NCI-H748 treated with DMSO at 0.1 percent for 48 hours (cell line): ENCODE measurements at places on chromosomes 2 and 18.

GRCh38 chr2:36559221-36559942 lies 38.6 kb downstream of the FEZ2 start:
- DNase-seq, result no peak

GRCh38 chr2:176636401-176636800 lies 367.2 kb downstream of the MTX2 start:
- no peak for DNase-seq

- DNase-seq, result no peak
Observed at GRCh38 chr2:174573621-174574081, 24.0 kb downstream of the WIPF1 start.

GRCh38 chr2:238203973-238204683 lies 633 bp upstream of the ILKAP start:
- no peak for DNase-seq

DNA sequence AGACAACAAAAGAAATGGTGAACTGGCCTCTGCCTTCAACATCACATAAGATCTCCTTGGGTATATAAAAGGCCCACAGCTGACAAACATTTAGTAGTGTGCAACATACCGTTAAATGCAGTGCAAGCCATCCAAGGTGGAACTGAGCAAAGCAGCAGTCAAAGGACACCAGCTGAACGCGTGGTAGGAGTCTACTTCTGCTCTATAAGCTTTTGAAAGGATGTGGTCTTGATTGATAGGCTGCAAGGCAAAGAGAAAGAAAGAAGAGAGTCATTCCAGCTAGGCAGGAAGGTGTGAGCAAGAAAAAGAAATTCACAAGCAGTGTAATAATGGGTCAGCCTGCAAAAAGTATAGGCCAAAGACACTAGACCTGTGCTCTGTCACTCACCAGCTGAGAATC lies 356.3 kb downstream of the SATB2 start:
- no peak for DNase-seq

DNA sequence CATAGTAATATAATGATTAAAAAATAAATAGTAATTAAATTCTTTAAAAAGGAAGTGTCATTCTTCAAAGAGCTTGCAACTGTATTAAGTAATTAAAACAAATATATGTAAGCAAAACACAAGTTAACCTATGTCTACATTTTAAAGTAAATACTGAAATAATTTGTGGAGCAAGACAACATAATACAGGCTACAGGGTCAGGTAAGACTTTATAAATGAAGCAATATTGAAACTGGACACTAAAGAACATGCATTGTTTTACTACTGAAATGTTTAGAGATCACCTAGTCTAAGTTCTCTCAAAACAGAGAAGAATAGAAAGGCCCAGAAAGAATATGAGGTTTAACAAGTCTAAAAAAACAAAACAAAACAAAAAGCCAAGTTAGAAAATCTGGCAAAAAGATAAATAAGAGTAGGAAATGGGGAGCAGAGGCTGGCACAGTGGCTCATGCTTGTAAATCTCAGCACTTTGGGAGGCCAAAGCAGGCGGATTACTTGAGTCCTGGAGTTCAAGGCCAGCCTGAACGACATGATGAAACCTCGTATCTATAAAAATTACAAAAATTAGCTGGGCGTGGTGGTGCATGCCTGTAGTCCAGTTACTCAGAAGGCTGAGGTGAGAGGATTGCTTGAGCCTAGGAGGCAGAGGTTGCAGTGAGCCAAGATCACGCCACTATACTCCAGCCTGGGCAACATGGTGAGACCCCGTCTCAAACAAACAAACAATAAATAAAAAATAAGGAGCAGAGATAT lies 34.4 kb downstream of the VPS54 start:
- no peak for DNase-seq

GRCh38 chr2:237860273-237860935 lies 981 bp downstream of the RAMP1 start:
- no peak for DNase-seq

DNA sequence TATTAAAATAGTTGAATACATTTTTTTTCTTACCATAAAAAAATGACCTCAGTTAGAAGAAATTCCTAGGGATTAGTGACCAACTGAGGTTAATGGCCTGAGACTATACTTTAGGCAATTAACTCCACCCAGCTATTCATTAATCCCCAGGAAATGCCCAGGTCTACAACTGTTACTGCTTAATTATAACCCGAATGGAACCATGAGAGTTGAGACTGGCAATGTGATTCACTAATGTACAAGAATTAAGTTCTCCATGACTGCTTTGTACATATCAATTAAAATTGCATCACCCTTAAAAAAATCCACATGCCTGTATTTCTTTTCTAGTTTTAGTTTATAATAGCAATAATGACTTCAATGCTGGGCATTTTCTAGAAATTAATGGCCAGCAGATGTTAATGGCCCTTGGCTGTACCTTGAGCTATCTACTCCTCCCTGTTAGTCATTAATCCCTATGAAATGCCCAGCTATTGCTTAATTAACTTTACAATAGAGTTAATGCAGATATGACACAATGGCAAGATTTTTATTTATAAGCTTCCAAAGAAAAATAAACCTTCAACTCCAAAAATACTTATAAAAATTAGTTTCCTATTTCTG lies 44.1 kb downstream of the ERBB4 start:
- DNase-seq, result peak; percentile 47

- DNase-seq, result peak; percentile 80
Observed at GRCh38 chr2:218387369-218388194, 5.5 kb downstream of the SLC11A1 start.
